Fibroblast of skin of left biceps (primary cell): ENCODE measurements at places on chromosomes 1 and 21.
A peak's percentile ranks its signal among the peaks of the same experiment; 100 is the strongest.

DNA sequence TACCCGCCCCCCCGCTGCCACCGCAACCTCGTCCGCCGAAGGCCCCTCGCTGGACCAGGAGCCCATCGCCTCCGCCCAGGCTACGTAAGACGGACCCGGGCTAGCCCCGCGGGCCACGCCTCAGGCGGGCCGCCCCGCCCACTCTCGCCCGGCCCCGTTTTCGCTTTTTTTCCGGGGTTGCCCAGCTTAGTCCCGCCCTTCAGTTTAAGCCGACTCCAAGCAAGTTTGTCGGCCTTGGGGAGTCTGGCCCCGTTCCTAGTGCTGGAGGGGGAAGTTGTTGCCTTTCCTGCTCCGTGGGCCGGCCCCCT, 3.0 kb downstream of the RUSC1 start:
- DNase-seq: peak; percentile 64

DNA sequence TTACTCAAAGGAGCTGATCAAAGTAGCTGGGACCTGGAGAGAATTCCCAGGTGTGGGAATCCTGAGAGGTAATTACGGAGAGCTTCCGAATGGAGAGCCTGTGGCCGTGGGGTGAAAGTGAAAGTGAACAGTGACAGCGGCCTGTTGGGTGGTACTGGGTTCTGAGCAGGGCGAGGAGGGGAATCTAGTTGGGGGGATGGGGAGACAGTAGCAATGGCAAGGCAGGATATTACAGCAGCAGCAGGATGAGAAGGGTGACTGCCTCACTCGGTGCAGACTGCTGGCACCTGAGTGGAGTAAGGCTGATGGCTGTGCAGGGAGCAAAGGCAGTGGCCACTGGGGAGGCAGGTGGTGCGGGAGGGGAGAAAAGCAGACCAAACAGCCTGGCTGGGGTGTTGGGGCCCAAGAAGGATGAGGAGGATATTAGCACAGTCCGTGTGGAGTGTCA, 70.3 kb upstream of the PRDX6 start:
- DNase-seq: no peak

DNA sequence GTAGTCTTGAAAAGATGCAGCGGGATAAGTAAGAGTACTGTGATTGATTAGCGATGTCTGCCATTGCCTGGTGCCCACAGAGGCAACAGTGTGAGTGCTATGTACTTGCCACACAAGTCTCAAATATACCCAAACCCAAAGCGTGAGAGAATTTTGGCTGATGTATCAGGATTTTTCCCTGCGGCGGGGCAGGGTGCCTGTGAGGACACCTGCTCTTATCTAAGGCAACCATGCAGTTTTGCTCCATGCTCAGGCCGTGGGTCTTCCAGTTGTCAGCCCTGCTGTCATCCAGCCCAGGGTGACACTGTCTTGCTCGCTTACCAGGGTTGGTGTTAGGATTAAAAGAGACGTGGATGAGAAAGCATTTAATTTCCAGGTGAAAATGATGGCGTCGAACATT, 202.7 kb downstream of the PTPRU start:
- no peak for DNase-seq

DNA sequence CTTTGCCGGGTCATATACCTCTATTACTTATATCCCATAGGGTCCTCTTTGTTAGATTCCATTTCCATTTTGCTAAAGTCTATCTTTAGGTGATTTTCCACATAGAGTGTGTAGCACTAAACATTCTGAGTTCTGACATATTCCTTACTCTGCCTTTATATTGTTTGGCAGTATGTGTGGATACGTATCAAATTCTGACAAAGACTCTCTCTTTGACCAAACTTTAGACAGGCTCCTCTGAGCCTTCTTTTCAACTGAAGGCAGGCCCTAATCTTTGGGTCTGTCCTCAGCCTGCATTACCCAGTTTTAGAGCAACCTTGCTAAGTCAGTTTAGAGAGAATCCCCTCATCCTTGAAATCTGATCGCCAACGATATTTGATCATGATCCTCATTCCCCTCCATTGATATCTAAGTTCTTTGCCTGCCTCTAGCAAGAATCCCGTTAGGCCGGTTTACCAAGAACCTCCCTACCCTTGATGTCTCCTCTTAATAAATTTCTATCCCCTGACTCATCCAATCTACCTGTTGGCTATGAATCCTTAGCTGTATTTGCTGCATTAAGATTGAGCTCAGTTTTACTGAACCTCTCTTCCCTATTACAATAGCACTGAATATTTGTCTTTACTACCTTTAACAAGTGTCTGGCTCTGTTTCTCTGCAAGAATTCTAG, 10.4 kb upstream of the PPT1 start:
- DNase-seq: no peak

GRCh38 chr1:61227857-61228550, 145.6 kb downstream of the NFIA start:
- DNase-seq: no peak

- DNase-seq: no peak
Observed at GRCh38 chr21:35201288-35201687, 152.2 kb upstream of the RUNX1 start.

GRCh38 chr21:42195378-42196031, 23.4 kb upstream of the ABCG1 start:
- DNase-seq: no peak

- DNase-seq: no peak
Observed at GRCh38 chr1:201648066-201648906, 109.4 kb downstream of the NAV1 start.

GRCh38 chr21:39705849-39706248, 39.1 kb upstream of the IGSF5 start:
- no peak for DNase-seq

DNA sequence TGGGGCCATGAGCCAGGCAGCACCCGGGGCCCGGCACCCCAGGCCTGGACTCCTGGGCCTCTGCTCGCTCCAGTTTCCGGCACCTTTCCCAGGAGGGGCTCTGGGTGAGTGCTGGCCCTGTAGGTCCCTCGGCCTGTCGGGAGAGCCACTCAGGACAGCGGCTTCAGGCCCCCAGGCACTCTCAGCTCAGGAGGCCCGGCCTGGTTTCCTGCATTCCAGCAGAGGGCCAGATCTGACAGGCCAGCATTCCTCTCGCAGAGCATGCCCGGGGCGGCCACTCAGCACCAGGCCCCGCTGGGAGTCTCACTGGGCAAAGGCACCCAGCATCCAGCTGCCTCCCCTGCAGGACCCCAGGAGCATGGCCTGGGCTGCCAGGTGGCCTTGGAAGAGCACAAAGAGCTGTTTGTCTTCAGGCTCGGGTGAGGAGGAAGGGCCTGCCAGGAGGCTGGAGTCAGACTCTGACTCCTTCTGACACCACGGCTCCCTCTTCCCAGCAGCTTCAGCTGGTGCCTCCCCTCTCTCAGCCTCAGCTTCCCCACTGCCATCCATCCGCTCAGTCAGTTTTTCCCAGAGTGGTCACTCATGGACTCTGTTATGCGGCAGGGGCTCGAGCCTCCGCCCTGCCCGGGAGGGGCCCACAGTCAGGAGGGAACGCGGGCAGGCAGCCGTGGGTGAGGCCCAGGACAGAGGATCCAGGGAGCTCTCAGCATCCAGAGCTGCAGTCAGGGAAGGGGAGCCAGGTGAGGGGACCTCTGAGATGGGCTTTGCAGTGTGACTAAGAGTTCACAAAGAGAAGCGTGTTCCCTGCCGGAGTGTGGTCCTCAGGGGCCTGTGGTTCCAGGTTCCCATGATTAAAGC, 51.7 kb downstream of the WNT9A start:
- DNase-seq: no peak

DNA sequence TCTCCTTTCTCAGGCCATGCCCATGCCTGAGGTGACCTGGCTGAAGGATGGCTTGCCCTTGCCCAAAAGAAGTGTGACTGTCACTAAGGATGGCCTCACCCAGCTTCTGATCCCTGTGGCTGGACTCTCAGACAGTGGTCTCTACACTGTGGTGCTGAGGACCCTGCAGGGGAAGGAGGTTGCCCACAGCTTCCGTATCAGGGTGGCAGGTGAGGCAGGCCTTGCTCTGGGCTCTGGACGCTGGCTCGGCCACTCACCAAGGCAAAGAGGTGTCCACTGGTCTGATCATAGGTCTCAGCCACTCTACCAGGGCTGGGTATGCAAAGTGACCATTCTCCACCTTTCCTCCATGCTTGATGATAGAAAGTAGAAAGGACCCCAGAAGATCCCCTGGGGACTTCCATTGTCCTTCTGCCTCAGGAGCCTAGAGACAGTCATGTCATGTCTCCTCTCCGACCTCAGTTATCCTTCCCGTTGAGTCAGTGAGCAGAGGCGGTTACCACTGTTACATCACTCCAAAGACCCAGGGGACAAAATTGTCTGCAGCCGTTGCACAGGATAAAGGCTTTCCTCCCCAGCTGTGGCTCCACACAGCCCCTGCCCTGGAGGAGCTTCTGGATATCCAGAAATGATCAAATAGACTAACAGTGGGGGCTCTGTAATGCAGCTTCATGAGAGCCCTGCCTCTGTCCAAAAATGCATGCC, 34.2 kb downstream of the IGFN1 start:
- DNase-seq: no peak

DNA sequence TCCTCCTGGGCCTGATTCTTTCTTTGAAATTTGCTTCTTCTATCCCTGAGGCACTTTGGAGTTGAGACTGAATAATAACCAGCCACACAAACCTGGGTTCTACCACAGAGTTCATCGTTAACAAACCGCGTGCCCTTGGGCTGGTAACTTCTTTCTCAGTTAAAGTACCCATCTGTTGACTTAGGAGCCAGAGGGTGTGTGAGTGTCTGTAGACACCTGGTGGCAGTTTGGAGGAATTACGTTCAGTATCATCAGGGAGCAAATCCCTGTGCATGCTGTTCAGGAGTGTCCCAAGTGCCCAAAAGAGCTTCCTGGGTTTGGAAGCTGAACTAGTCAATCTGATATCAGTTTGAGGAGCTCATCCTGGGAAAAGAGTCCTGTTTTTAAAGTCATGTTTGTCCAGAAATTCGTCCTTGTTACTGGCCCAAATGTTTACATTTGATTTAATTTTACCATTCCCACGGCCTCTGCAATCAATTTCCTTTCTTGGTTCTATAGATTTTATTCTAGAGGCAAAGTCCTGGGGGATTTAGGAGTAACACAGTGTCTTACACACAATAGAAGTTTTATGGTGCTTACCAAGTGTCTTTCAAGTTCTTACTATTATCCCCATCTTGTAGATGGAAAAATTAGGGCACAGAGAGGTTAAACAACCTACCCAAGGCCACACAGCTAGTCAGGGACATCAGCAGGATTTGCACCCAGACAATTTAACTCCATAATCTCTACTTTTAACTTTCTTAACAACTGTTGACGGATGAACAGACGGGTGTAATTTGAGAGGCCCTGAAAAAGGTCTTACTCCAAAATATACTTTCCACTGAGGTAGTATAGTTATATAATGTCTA, 26.7 kb upstream of the RPTN start:
- DNase-seq: no peak

DNA sequence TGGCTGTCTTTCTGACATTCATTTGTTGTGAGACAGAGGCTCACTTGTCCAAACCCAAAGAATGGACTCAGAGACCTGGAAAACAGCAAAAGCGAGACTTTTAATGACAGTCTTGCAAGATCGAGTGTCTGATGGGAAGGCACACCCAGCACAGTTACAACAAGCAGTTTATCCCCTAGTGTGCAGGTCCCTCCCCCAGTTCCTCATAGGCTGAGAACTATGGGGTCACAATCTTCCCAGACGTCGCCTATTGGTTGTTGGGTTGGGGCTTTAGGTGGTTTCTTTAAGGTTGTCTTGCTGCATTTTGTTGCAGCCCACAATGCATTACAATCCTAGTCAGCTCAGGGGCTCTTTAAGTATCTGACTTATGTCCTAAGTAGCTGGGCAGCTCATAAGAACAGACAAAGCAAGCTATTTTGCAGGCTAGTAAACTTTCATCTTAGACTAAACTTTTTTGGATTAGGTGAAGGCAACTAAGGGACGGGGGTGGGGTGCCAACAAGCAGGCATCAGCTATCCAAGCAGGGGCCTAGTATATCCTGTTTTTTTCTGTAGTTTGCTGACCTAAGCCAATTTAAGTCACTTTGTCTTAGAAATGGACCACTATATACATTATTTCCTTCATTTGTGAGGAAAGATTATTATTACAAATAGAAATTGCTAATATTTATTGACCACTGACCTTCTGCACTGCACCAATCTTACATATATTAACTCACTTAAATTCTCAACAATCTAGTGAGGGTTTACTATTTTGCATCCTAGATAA, 151.8 kb downstream of the SETD4 start:
- no peak for DNase-seq
